Astrocyte of the cerebellum (primary cell): ENCODE measurements at places on chromosomes 13 and 19.

- peak; percentile 59 for DNase-seq
Observed at GRCh38 chr19:1269478-1270212, 513 bp downstream of the CIRBP start.

GRCh38 chr13:94128430-94128829 lies 351.1 kb downstream of the DCT start:
- DNase-seq, result peak; percentile 2

DNA sequence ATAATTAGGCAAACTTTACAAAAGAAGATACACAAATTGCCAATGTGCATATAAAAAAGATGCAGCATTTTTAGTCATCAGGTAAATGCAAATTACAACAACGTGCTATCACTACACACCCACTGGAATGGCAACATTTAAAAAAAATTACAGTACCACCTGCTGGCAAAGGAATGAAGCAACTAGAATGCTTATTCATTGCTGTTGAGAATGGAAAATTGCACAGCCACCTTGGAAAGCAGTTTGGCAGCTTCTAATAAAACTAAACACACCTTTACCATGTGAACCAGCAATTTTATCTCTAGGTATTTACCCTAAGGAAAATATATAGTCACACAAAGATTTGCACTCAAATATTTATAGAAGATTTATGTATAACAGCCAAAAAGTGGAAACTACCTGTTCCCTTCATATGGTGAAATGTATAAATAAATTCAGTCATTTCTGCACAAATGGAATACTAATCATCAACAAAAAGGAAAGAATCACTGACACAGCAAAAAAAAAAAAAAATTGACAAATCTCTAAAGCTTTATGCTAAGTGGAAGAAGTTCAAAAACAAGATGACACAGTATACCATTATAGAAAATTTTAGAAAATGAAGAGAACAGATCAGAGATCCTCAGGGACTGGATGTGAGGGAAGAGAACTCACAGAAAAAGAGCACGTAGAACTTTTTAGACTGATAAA lies 30.3 kb downstream of the OXGR1 start:
- DNase-seq, result no peak

GRCh38 chr13:76378767-76379166 lies 507.4 kb downstream of the KCTD12 start:
- DNase-seq, result no peak

DNA sequence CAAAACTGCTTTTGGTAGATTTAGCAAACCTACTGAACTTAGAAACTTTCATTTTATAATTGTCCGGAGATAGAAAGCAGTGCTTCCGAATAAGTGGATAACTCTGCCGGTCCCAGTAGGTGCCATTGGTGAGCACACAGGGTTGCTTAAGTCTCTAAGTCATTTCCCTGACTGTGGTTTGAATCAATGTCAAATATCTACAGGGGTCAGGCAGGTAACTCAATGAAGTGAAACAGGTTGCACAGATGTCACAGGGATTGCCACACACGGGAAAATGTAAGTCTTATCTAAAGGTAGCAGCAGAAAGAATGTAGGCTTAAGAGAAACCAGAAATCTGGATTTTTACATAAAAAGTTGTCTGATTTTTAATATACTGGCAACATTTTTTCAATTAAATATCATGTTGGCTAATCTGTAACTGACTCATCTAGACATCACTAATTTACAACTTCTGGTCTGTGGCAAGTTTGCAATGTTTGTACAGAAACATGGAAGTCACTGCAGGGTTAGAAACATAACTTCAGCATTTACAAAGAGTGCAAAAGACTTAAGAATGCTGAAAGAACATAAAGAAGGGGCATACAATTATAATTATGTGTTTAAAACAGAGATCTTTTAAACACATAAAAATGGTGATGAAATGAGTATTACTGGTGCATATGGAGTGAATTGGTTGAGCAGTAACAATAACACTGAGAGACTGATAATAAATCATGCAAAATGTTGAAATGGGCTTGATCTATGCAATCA lies 14.3 kb upstream of the LRRC63 start:
- no peak for DNase-seq

DNA sequence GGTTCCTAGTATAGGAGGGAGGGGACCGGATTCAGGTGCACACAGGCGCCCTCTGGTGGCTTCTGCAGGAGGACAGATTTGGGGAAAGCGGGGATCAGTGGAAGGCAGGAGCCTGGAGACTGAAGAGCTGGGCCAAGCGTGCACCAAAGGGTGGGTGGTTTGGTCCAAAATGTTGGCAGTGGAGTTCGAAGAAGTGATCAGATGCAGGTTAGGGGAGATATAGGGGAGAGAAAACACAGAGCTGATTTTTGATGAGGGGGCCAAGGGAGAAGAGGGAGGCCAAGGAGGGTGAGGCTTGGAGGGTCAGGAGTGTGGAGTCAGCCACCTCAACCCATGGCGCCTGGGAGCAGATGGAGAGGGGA lies 6.8 kb upstream of the CARM1 start:
- DNase-seq, result peak; percentile 57

DNA sequence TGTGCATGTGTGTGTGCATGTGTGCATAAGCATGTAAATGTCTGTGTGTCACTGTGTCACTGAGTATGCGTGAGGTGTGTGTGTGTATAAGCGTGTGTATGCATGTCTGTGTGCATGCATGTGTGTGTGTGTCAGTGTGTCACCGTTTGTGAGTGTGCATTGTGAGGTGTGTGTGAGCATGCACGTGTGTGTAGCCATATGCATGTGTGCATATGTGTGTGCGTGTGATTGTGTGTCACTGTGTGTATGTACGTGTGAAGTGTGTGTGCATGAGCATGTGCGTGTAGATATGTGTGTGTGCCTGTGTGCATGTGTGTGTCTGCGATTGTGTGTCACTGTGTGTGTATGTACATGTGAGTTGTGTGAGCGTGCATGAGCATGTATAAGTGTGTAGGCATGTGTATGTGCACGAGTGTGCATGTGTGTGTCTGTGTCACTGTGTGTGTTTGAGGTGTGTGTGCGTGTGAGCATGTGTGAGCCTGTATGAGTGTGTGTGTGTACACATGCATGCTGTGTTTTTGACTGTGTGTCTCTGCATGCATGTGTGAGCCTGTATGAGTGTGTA lies 144.5 kb downstream of the NALCN start:
- no peak for DNase-seq
